ENCODE measurements at places on chromosomes 11 and 22.

DNA sequence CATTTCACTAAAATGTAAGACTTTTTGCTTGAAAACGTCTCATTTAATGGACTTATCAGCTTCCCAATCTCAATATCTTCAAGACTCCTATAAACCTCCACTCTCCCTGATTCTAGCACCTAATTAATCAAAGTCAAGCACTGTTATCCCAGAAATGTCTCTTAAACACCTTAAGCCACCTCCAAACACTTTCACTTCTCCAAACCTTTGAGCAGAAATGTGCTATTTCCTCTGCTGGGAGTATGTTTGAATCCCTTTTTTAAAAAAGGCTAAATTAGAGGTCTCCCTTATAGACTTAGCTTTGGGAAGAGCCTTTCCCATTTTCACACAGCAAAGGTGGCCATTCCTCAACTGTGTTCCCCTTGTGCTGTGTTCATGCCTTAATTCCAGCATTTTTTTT lies 146.2 kb upstream of the SYN3 start:
- DNase-seq = no peak

GRCh38 chr22:22838148-22838786 lies 49.3 kb upstream of the IGLL5 start:
- DNase-seq = peak; percentile 64

DNA sequence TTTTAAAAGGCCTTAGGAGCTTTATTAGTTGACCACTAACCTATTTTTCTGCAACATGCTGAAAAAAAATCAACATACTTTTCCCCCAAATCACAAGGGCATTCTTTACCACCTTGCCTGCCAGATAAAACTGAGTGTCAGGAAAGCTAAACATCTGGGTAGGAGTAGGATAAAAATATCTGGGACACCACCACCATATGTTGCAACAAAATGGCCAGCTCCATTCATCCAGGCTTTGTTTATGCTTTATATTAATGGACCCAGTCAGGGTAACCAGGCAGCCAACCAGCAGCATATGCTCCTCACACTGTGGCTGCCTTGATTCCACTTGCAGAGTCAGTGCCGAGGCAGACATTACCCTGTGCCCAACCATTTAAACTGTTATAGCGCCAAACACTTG lies 1024.5 kb downstream of the LRRC4C start:
- DNase-seq = no peak

DNA sequence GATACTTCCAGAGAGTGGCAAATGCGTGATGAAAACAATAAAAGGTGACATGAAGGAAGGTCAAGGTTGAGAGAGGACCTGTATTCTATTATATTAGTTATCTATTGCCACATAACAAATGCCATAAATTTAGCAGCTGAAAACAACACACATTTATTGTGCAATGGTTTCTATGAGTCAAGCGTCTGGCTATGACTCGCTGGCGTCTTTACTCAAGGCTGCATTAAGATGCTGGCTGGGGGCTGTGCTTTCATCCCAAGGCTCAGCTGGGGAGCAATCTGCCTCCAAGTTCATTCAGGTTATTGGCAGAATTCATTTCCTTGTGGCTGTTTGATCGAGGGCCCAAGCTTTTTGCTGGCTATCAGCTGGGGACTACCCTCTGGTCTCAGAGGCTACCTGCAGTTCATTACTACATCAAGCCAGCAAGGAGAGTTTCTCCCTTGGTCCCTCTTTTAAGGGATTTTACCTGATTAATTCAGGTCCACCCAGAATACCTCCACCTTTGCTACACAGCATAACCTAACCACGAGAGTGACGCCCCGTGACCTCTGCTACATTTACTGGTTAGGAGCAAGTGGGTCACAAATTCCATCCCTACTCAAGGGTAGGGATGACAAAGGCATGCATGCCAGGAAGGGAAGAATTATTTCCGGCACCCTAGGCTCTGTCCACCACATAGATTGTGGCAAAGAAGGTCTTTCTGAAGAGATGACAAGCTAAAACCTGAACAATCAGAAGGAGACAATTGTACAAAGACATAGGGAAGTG lies 549.1 kb downstream of the MN1 start:
- DNase-seq = peak; percentile 58
